Astrocyte (in vitro differentiated cells and primary cell): ENCODE measurements at places on chromosomes 3 and 15.

DNA sequence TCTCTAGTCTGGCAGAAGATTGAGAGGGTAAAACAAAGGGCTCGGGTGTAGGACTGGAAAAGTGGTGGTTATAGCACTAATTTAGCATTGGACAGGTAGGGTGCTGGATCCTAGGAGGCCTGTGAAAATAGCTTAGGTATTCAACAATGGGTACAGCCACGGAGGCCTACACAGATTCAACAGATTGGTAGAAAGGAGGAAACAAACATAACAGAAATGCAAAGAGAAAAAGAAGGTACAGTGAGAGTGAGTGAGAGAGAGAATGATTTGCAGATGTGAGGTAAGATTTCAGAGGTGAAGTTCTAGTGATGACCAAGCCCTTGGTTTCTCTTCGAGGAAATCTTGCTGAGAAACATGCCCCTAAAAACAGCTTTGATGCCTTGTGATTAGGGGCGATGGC is 37.9 kb downstream of the ADIPOQ start:
- no peak for DNase-seq

- DNase-seq: no peak
Observed at GRCh38 chr15:39909007-39909406, 11.1 kb downstream of the GPR176 start.

GRCh38 chr3:185176750-185177359 is 24.0 kb upstream of the C3orf70 start:
- DNase-seq: no peak

GRCh38 chr3:170903123-170903522 is 5.3 kb downstream of the EIF5A2 start:
- no peak for DNase-seq

- DNase-seq: no peak
Observed at GRCh38 chr3:129118745-129119144, 2.9 kb downstream of the RAB43 start.

DNA sequence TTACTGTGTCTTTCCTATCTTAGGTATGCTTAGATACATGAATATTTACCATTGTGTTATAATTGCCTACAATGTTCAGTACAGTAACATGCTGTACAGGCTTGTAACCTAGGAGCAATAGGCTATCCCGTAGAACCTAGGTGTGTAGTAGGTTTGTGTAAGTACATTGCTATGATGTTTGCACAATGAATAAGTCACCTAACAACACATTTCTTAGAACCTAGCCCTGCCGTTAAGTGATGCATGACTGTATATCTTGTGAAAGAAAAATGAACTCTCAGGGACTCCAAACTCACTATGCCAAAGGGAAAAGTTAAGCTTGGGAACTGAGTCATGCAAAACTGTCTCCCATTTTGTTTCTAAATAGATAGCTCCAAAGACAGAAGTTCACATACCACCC is 91.5 kb upstream of the ACP3 start:
- no peak for DNase-seq

DNA sequence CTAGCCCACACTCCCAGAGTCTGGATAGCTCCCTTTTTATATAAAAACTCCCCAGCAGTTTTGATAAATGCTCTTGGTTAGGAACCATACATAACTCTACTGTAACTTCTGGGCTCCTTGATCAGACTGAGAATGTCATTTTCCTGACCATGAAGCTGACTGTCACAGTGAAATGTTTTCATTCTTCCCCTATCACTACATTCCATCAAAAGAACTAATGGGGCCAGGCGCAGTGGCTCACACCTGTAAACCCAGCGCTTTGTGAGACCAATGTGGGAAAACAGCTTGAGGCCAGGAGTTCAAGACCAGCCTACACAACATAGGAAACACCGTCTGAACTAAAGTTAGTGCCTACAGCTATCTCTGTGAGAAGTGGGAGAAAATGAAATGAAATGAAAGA is 72.8 kb upstream of the MYO5C start:
- no peak for DNase-seq

DNA sequence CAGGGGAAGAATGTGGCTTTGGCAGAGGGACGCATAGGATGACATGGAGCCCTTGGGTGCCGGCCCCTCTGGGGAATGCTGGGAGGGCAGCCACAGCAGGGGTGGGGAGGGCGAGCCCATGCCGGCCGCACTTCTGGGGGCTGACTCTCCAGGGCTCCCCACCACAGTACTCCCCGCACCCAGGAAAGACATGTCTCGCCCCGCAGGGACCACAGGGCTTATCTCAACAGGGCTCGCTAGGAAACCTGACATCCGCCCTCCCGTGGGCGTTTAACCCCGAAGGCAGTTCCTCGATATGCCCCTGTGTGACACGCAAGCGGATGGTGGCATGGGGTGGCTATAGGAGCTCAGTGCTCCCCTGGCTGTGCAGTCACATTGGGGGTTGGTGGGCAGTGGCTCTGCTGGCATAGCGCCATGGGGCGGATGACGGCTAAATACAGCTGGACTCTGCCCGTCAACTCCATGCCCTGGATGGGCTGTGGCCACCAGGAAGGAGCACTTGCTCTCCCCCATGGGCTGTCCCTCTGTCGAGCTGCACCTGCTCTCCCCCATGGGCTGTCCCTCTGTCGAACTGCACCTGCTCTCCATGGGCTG is 141.4 kb downstream of the ADAMTS17 start:
- DNase-seq: no peak

GRCh38 chr3:151227266-151227806 is 24.3 kb upstream of the GPR171 start:
- DNase-seq: no peak

- DNase-seq: no peak
Observed at GRCh38 chr3:128783774-128784173, 57.8 kb downstream of the RAB7A start.

DNA sequence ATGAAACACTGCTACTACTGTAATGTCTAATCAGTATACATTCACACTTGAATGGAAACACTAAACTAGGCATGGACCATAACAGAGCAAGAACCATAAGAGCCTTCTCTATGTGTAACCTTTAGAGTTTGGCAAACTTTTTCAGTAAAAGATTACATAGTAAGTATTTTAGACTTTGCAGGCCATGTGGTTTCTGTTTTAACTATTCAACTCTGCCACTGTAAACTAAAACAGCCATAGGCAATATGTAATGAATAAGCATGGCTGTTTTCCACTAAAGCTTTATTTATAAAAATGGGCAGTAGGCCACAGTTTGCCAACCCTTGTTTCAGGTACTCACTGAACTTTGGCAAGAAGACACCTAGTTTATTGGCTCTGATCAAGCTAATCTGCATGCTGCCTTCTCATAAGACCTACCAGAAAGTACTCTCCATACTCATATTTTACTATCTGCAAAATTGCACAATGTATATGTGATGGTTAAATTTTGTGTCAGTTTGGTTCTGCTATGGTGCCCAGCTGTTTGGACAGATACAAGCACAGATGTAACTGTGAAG is 46.0 kb downstream of the UACA start:
- no peak for DNase-seq

- no peak for DNase-seq
Observed at GRCh38 chr15:80619680-80620079, 75.4 kb upstream of the ABHD17C start.
